ENCODE measurements at places on chromosomes 7 and 10. TPM values are rescaled to one million over a fixed set of nuclear protein-coding genes. Genes with fewer than 3 reads are reported as not detected.
A peak's percentile ranks its signal among the peaks of the same experiment; 100 is the strongest.

DNA sequence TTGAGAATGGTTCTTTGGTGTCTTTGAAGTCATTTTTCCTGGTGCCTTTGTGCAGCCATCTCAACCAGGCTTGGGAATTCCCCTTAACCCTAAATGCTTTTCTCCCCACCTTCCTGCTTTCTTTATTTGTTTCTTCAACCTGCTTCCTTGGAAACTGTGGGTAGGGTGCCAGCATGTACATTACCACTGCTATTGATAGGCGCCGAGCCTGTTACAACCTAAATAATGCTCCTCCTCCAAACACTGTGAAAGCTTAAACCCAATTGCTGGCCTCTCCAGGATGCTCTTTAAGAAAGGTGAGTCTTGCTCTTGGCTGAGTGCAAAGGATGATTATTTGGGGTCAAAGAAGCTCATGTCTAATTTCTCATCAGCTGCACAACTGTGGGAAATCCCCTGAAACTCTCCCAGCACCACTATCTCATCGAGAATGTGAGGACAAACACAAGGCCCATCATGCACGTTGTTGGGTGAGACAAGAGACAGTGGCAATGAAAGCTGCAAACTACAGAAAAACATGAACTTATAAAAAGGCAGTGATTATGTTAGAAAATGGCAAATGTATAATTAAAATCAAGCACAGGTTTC is 285.5 kb upstream of the IGFBP3 start:
- DNase-seq: no peak

GRCh38 chr7:77395626-77396025 is 20.5 kb downstream of the GSAP start:
- DNase-seq: no peak

DNA sequence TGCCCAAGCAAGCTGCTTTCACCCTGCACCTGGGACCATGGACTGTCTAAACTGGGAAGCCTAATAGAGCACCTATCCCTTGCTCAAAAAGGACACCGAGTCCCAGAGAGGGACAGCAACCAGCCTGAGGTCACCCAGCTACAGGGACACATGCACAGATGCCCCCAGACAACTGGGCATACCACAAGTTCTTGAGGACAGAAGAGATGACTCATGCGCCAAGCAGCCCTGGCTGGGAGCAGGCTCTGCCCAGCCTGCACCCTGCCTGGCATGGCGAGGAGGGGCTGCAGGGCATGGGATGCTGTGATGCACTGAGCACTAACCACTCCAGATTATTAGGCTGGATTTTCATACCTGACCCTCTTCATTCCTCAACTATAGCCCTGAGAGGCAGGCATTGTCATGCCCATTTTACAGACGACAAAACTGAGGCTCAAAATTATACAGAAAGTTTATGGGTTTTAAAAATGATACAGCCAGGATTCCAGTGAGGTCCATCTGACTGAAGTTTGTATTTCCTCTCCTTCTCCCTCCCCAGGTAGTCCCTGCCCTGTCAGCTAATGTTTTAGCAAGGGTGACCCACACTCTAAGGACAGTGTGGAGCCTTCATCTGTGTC is 289.3 kb upstream of the ZMIZ1 start:
- no peak for DNase-seq

DNA sequence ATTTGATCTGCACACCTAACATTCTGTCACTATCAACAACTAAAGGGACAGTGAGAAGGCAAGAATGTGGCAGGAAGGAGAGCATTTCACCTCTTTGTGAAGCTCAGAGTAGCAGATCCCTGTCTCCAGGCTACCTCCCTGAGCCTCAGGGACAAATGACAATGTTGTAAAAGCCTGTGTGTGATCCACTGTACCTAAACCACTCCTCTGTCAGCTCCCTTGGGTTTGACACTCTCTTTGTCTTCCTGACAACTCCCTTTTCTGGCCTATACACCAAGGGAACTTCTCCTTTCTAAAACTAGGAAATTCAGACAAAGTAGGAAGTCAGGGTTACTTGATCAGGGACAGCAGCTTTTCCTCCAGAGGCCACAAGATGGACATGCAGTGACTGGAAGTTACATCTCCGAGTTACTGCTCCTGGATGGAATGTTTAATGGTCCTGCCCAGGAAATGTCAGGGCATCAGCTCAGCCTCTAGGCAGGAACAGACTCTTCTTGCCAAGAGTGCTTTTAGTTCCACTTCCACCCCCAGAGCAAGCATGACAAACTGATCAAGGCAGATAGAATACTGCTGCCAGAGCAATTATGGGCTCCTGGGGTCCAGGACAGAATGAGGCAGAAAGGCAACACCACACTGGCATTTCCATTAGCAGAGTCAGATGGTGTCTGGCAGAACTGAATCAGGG is 1014.5 kb upstream of the LRRTM3 start:
- DNase-seq: peak; percentile 70

DNA sequence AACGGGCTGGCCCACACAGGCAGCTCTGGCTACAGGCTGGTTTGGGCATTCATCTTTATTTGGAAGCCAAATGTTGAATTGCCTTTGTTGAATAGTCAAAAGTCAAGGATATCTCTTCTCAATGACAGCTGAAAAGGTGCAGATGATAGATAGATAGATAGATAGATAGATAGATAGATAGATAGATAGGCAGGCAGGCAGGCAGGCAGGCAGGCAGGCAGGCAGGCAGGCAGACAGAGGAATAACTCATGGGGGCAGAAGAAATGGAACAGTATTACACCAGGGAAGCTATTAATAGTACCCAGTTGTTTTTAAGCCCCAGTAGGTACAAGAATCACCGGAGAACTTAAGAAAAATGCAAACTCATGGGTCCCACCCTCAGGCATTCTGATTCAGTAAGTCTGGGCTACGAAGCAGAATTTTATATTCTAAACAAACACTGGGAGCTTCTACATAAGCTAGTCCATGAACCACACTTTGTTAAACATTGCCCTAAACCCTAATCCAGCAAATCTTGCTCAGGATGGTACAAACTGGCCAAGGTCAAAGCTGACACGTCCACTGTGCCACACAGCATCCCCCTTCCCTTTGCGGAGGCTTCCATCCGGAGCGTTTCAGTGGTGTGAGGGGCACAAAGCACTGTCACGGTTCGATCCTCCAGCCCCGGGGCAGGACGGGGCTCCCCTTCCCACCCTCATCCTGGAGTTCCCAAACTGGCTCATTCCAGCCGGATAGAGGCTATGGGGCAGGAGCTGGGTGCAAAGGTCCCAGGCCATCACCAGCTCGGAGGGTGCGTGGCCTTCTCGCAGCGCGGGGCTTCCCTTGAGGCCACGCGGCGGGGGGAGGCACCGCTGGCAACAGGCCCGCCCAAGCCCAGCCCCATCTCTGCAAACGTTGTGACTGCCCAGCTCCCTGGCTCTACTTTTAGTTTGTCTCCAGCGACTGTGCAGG is 6.7 kb downstream of the PRKAG2 start:
- no peak for DNase-seq

DNA sequence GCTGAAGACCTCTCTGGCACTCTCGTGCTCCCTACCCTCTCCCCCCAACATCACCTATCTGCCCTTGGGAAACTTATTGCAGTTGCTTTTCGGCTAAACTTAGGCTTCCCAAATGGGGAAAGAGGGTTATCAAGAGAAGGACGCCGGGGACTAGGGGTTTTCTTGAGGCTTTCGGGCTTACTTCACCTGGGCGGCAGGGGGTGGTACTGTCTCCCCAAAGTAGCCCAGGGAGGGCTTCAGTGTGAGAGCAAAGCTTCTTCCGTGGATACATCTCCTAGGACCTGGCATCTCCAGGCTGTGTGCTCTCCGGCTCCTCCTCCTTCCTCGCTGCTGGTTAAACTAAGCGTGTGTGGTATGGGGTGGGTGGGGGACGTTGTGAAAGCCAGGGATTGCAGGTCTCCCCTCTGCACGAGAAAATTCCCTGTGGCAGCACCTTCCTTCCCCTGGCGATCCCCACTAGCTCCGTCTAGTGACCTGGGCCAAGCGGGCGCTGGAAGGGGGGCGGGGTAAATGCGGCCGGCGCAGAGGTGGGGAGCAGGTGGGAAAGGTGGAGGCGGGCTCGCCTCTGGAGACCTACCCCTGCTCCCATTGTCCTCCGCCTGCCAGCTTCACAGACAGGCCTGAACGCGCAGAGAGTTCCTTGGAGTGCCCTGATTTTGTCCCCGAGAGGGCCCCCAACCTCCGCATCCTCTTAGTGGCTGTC is 1.1 kb downstream of the PLXDC2 start:
- DNase-seq: peak; percentile 79

- DNase-seq: peak; percentile 79
Observed at GRCh38 chr7:151249034-151249731, 689 bp upstream of the SMARCD3 start.

DNA sequence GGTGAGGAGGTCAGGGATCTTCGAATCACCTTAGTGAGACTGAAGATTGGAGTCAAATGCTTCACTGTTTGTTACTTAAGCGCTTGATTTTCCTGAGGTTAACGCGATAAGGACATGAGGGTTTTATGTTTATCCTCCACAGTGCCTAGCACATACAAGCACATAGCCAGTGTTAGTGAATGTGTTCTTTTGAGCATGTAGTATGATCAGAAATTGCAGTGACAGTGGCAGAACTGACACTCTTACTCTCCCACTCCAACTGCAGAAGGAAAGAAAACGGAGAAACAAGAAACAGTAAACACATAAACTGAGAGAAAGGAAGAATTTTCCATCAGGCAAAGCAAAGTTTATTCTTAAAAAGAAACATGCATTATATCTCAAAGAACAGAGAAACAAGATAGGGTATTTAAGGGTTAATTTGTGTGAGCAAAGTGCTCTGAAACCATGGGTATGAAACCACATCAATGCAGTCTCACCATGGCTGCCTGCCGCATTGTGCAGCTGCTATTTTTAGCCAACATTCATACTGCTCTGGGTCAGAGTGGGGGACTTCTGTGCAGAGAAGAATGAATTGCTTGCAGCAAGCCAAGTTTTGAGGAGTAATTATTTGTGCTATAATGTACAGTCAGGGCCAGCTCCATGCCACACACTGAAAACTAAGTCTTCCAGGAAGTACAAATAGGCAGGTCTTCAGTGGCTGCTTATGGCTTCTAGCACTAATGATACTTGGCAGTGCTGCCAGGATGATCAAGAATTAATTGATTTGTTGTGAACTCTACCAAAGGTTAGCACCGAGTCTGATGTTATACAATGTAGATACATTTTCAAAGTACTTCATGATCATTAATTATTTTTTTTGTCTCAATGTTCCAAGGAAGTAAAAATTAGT is 152.0 kb downstream of the MACC1 start:
- DNase-seq: peak; percentile 41

- peak; percentile 93 for DNase-seq
Observed at GRCh38 chr10:102583435-102584417, 60.6 kb upstream of the TRIM8 start.

DNA sequence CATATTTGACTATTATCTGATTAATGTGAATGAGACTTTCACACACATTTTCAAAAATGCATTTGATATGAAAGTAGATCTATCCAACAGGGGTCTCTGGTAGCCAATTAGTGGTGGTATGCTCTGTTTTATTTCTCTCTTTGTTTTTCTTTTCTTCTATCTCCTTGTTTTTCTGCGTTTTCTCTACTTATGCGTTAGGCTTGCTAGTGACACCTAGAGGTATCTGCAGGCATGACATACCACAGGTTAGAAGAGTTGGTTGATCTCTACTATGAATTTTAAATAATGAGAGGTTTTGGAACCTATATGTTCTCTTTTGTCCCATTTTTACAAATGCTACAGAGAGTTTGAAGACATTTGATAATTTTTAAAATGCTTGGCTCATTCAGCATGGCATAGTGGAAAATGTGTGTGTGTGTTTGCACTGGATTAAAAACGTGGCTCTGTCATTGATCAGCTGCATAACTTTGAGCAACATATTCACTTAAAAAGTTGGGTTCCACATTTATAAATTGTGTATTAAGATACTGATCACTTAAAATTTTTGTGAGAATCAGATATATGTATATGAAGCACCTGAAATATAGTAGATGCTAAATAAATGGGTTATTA is 28.1 kb upstream of the PLXDC2 start:
- DNase-seq: peak; percentile 44

- peak; percentile 56 for DNase-seq
Observed at GRCh38 chr7:47371733-47372368, 210.1 kb downstream of the TNS3 start.

DNA sequence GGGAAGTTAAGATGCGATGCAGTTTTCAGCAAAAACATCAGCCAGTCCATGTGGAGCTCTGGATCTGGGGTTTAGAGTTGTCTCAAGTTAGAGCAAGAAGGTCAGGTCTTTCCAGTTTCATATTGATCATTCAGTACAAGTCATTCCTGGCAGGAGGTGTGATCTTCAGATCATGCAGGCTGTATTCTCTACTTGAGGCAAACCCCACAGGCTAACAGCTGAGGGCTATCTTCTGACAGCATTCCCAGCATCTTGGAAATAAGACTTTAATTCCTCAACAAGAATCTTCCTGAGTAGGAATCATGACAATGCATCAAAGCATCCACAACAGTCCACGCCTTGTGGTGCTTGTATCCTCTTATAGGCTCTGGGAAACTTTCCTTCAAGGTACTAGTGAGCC is 94.9 kb upstream of the ZNF438 start:
- DNase-seq: no peak

DNA sequence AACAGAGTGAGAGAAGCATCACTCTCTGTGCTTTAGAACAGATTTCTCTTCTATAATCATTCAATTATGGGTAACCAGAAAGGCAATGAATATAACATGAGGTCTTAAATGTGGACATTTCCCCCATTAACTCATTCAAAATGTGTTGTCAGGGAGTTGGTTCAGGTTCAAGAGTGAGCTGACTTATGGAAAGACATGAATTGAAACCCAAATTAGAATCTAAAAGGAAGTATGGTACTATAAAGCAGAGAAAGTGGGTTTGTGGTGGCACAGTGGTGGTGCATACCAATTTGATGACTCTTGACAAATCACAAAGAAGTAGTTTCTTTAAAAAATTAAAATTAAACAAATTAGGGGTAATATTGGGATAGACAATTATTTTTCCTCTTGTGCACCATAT is 114.6 kb upstream of the MEOX2 start:
- DNase-seq: no peak

DNA sequence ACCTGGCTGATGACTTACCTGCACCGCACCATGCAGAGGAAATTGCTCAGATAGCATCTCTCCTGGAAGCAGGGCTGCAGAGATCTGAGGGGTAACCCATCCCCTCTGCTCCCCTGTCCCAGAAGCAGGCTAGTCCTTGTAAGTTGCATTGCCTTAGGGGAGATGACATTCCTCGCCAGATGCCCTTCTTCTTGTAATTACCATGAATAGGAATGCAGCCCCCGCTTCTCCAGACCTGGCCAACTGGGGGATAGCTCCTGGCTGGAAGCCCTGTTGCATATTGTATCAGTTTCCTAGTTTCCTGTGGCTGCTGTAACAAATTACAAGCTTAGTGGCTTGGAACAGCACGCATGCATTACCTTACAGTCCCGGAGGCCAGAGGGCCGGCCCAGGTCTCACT is 47.5 kb upstream of the EN2 start:
- no peak for DNase-seq

Gene ABCB1
- polyA plus RNA-seq: 0.29 TPM

Gene SHOC2
- polyA plus RNA-seq: 25.4 TPM

Gene PTF1A
- polyA plus RNA-seq: not detected
